ENCODE measurements at places on chromosomes 3 and 15.

GRCh38 chr3:49025793-49026520, 3.2 kb downstream of the IMPDH2 start:
- no peak for DNase-seq

DNA sequence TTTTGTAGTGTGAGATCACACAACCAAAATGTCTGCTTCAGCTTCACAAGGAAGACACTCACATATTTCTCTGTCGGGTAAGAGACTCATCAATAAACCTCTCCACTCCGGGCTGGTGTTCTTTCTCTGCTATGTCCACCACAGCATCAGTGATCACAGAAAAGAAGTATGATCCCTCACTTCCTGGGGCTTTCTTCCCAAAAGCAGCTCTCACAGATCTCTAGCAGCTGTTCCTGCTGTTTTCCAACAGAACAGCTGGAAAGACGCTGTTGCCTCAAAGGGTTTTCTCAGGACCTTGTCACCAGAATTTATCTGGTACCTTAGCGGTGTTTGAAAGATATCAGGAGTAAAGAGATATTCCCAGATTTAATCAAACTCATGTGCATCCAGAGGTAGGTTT, 46.4 kb downstream of the GATM start:
- DNase-seq = no peak

DNA sequence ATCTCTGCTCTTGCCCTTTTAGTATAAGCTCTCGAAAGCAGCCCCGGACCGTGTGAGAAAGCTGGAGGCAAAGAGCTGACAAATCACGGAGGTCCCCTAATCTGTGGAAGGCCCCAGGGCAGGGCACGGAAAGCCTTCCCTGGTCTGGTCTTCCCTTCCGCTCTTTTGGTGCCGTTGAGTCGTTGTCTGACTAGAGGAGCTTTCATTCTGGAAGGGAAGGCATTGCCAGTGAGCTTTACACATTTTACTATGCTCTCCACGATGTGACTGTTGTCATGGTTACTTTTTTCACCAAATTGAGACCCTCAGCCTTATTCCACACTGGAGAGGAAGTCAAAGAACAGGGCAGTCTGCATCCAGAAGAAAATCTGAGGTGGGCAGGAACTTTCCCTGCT, 71.7 kb downstream of the CYP19A1 start:
- no peak for DNase-seq

GRCh38 chr3:127961963-127962362, 46.9 kb downstream of the KBTBD12 start:
- no peak for DNase-seq

DNA sequence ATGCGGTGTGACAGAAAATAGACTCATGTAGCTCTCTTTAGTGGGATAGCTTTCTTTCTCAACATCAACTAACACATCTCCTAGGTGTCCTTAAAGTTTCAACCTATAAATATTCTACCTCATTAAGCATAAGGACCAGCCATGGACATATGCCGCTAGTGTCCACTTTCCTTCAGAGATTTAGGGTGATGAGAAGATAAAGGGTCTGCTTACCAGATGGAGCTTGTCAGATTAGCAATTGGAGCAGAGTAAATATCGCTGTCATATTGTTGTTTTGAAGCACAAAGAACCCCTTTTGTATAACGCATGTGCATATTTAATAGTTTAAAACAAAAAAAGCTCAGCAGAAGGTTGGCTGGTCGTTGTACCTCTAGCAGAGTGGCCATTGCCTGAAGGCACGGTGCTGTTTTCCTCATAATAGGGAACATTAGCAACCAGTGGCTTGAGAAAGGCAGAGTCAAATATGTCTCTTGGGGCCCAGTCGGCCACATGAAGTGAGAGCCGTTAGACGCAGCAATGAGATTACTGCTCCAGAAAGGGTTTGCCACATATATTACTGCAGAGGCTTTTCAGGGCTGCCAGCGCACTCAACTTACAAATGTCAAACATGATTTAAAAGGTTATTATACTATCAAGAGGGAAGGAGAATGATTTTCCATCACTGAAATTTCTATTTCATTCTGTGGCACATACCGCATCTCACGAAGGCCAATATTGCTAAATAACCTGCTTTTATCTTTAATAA, 264.2 kb downstream of the ROBO2 start:
- DNase-seq = no peak

- DNase-seq = no peak
These were observed 10.8 kb downstream of the PAK6 start for GRCh38 chr15:40249477-40250303.

DNA sequence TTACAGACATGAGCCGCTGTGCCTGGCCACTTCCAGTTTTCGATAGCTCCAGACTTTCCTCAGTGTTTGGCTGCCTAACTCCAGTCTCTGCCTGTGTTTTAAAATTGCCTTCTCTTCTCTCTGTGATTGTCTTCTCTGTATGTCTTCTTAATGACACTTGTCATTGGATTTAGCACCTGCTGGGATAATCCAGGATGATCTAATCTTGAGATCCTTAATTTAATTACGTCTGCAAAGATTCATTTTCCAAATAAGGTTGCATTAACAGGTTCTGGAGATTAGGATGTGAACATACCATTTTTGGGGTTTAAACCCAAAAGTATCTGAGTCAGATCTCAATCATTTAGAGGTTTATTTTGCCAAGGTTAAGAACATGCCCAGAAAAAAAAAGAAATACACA, 222.2 kb upstream of the PDZRN3 start:
- no peak for DNase-seq

DNA sequence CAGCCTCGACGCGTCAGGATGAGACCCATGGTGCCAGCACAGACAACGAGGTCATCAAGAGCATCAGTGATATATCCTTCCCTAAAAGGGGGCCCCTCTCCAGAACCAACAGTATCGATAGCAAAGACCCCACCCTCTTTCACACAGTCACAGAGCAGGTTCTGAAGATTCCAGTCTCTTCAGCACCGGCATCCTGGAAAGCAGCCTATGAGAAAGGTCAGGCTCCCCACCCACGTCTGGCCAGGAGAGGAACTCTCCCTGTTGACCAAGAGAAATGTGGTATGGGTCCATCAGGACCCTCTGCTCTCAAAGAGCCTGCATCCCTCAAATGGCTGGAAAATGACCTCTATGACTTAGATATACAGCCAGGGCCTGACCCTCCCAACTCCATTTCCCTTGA, 11.6 kb downstream of the ANKRD34C start:
- DNase-seq = no peak
